GM12864 (cell line): ENCODE measurements at places on chromosomes 13 and 19.
A peak's percentile ranks its signal among the peaks of the same experiment; 100 is the strongest.

DNA sequence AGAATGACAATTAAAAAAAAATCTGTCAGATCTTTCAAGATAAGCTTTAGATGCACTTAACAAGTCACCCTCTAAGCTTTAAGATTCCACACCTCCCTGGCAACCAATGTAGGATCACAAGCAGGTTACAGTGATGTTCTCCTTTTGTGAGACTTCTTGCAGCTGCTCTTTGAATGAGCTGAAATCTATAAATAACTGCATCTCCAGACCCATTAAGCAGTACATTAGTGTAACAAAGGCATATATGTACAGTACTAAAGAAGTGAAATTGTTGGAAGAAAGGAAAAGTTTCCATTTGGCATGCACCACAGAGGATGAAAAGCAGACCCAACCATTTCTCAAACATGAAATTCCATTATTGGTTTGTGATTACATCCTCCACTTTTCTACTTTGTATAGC, 364.7 kb downstream of the ENOX1 start:
- DNase-seq: no peak

- no peak for DNase-seq
Observed at GRCh38 chr19:18441804-18442788, 4.2 kb upstream of the ISYNA1 start.

DNA sequence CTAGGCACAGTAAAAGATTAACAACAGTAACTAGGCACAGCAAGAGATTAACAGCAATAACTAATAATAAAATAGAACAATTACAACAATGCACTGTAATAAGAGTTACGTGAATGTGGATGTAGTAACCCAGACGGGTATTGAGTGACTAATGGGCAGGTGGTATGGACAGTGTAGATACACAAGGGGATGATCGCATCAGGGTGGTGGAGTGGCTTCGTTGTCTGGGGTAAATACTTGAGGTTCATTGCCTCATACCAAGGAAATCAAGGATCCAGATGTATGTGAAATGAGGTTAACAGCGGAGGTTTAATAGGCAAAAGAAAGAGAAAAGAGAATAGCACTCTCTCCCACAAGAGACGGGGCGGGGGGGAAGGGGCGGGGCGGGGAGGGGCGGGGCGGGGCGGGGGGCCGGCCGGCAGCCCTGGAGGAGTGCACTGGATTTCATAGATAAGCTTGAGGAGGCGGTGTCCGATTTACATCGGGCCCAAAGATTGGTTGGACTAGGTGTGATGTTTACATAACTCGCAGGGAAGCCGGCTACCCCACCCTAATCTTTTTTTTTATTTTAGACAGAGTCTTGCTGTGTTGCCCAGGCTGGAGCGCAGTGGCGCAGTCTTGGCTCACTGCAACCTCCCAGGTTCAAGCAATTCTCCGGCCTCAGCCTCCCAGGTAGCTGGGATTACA, 106.3 kb downstream of the KCTD15 start:
- DNase-seq: no peak

- DNase-seq: no peak
Observed at GRCh38 chr13:113989585-113990300, 15.9 kb upstream of the C13orf46 start.

- peak; percentile 26 for DNase-seq
Observed at GRCh38 chr19:44051650-44052402, at the start of gene ZNF223. Gene ZNF223 (plus strand): TSS chr19:44052036. CDS start chr19:44055177, 3,141 bp downstream.

DNA sequence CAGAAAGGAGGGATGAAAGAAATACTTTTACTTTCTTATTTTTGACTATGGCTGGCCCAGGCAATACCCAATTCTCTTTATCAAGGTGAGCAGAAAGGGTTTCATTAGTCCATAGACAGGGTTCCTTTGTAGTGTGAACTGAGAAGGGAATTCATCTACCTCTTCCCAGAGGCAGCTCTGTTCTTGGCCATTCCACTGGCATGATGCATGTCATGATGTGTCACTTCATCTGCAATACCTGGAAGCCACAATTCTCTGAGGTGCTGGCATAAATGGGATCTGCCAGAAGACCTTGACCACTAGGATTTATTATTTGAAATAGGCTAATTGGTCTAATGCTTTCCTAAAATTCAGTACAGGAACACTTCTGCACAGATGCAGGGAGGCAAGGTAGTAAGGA, 542.8 kb downstream of the RFC3 start:
- no peak for DNase-seq

GRCh38 chr13:91111476-91112200, 235.8 kb upstream of the MIR17HG start:
- no peak for DNase-seq

DNA sequence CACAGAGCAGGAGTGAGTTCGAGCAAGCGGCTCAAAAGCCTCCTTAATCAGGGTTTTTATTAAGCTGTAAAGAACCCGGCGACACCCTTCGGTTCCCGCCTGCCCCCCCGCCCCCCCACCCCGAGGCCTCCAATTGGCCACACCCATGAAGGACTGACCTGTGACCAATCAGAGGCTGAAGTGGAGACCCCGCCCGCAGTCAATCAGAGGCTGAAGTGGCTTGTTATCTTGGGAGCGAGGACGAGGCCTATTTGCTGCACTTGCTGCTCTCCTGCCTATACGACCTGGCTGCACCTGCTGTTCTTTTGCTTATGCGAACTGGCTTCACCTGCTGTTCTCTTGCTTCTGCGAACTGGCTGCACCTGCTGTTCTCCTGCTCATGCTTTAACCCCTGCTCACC, 844.9 kb downstream of the OLFM4 start:
- DNase-seq: no peak

- DNase-seq: no peak
Observed at GRCh38 chr19:3516675-3517207, 10.6 kb downstream of the FZR1 start.

- no peak for DNase-seq
Observed at GRCh38 chr19:48813123-48813913, 2.5 kb upstream of the BCAT2 start.

- DNase-seq: peak; percentile 35
Observed at GRCh38 chr13:26184791-26185250, 37.3 kb downstream of the RNF6 start.

GRCh38 chr13:113595131-113595530, 10.6 kb downstream of the TFDP1 start:
- no peak for DNase-seq

- no peak for DNase-seq
Observed at GRCh38 chr13:72620874-72621273, 106.6 kb downstream of the MZT1 start.

DNA sequence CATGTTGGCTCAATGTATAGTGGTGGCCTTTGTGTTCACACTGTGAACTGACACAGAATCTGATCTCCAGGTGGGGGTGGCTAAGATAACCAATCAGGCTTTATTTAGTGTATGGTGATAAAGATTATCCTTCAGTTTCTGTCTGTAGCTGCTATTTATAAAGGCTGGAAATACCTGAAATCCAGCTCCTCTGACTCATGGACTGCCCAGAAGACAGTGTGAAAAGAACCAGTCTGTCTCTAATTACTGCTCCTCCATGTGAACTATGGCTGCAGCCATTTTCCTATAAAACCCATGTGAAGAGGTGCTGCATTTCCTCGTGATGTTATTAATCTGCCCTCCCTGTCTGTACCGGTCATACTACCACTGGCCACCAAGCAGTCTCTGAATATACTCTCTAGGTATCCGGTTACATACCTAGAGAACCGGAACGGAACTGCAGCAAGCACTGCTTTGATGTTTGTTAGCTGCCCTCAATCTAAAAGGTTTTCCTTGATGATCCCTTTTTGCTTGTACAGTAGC, 238.0 kb downstream of the LHFPL6 start:
- DNase-seq: no peak

DNA sequence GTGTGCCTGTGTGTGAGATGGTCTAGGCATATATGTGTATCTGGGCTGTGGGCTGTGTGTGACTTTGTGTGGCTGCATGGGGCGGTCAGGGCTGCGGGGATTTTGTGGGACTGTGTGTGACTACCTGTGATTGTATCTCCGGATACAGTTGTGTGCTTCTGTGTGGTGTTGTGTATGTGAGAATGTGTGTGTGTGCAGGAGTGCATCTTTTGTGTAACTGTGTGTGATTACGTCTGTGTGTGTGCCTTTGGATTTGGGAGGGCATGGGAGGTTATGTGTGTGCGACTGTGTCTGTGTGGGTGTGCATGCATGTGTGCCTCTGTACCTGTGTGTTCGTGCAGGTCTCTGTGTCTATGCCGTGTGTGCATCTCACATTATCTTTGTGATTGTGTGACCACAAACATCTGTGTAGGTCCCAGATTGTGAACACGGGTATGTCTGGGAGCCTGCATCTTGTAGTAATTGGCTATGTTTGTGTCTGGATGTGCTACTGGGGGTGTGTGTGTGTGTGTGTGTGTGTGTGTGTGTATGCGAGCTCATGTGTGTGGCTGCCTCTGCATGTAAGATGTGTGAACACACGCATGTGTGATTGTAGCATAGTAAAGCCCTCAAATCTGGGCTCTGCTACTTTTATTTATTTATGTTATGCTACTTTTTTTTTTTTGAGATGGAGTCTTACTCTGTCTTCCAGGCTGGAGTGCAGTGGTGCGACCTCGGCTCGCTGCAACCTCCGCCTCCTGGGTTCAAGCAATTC, 7.6 kb downstream of the EHD2 start:
- DNase-seq: no peak

- no peak for DNase-seq
Observed at GRCh38 chr13:63184693-63185092, 1769.0 kb upstream of the PCDH20 start.

DNA sequence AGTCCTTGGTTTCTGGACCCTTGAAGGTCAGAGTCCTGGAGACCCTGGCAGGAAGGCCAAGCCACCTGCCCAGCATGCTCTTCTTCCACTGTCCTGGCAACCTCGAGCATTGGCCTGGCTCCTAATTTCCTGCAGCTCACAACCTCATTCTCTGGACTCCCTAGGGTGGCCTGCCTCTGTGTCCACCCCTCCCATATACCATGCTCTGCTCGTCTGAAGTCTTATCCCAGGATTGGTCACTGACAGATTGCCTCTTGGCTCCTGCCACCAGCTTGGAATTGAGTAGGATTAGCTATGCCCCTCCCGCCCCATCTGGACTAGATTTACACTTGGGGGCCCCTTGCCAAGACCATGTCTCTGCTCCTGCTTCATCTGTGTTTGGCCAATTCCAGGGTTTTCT, 17.1 kb upstream of the WASF3 start:
- DNase-seq: no peak

DNA sequence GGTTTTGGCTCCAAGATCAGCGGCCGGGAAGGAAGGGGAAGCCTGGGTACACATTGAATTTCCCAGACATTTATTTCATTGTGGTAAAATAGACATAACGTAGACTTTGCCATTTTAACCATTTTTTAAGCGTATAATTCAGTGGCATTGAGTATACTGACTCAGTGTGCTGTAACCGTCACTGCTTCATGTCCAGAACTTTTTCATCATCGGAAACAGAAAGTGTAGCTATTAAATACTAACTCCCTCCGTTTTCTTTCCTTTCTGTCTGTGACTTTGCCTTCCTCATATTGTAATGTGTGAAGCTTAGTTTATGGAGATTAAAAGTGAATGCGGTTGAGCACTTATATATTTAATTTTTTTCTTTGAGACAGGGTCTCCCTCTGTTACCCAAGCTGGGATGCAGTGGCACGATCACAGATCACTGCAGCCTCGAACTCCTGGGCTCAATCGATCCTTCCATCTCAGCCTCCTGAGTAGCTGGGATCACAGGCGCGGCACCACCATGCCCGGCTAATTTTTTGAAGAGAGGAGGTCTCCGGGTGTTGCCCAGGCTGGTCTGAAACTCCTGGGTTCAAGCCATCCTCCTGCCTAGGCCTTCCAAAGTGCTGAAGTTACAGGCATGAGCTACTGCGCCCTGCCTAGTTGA, 1.4 kb downstream of the HNRNPM start:
- DNase-seq: no peak

GRCh38 chr13:112007191-112007590, 59.8 kb upstream of the SOX1 start:
- no peak for DNase-seq

GRCh38 chr13:48731957-48732569, 78.3 kb downstream of the CYSLTR2 start:
- DNase-seq: peak; percentile 18

DNA sequence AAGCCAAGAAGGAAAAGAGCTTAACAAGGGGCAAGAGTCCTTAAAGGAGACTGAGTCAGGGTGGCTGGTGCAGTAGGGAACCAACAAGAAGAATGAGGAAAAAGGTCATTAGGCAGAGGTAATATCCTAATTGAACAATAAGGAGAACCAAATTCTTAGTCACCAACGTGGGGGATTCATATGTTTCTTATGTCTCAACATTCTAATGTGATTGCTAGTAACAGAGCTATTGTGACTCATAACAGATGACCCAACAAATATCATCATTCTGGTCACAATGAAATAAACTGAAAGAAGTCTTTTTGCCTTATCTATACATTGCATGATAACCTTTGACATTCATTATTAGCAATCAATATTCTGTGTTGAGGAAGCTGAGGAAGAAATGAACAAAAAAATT, 101.6 kb downstream of the RAP2A start:
- DNase-seq: no peak

DNA sequence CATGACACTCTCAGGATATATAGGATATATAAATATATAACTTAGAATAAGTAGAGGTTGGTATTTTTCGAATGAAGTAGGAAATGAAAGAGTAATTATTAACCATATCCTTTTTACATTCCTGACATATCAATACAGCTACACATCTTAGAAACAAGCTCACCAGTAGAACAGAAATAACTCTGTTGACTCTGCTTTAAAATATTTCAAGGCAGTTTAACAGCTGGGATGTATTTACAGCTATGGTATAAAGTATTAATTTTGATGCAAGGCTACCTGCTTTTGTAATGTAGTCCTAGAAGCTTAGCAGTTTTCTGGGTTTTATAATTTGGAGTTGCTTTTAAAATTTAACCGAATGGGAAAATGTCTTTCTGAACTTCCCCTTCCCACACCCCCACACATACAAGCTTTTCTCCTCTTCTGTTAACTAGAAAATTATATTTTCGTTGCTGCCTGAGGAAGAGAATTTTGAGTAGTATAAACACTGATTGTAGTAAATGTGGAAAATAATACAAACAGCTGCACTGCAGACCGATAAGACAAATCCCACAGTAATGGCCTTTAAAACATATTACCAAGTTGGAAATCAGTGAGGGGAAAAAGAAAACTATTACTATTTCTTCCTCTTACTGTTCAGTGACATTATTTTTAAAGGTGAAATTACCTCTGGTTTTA, 147.7 kb downstream of the GGACT start:
- DNase-seq: no peak

- no peak for DNase-seq
Observed at GRCh38 chr19:35963514-35963913, 27.3 kb downstream of the LRFN3 start.

DNA sequence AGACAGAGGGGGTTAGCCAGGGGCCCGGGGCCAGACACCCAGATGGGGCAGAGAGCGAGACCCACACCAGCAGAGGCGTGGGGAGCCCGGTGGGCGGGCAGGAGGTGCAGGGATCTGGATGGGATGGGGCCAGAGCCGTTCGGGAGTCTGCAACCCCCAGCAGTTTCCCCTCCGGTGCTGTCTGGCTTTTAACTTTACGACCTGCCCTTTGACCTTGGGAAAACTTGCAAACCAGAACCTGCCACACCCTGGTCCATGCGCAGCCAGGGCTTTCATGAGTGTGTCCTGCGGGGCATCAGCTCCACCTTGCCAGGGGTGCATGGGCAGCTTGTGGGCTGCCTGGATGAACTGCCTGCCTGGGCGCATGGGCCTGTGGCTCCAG, 9.8 kb downstream of the JOSD2 start:
- no peak for DNase-seq

- no peak for DNase-seq
Observed at GRCh38 chr13:19665427-19665859, 32.0 kb downstream of the MPHOSPH8 start.
